ENCODE measurements at places on chromosomes 12 and 14. TPM values are rescaled to one million over a fixed set of nuclear protein-coding genes. Genes with fewer than 3 reads are reported as not detected.
A peak's percentile ranks its signal among the peaks of the same experiment; 100 is the strongest.

GRCh38 chr14:33010495-33010894 is 71.8 kb downstream of the NPAS3 start:
- no peak for DNase-seq

GRCh38 chr14:59229653-59230406 is 41.4 kb downstream of the DAAM1 start:
- DNase-seq = no peak

DNA sequence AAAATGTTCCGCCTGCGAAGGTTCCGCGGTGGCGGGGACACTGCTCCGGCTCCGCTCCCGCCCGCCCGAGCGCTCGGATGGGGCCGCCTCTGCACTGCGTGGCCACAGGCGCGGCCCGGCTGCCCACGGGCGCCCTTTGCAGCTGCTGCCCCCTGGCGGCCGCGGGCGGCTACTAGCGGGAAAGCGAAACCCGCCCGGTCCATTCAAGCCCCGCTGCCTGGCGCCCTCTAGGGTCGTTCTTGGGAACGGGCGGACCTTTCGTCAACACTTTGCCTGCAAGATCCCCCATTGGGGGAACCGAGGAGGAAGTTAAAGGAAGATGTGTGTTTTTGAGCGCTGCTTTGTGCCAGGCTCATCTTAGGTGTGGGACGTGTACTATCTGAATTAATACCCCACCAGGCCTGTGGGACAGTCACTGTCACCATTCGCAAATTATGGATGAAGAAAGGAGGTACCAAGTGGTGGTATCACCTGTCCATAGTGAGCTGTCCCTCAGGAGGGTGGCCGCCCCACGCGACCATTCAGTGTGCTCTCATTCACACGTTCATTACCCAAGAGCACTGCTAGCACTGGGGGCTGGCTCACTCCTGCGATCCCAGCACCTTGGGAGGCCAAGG is 19.4 kb downstream of the GPR132 start:
- DNase-seq = peak; percentile 58

GRCh38 chr14:27750114-27750513 is 1016.5 kb upstream of the FOXG1 start:
- no peak for DNase-seq

GRCh38 chr12:65188179-65188701 is 18.9 kb downstream of the LEMD3 start:
- no peak for DNase-seq

GRCh38 chr12:113939867-113940266 is 26.3 kb downstream of the RBM19 start:
- DNase-seq = no peak

DNA sequence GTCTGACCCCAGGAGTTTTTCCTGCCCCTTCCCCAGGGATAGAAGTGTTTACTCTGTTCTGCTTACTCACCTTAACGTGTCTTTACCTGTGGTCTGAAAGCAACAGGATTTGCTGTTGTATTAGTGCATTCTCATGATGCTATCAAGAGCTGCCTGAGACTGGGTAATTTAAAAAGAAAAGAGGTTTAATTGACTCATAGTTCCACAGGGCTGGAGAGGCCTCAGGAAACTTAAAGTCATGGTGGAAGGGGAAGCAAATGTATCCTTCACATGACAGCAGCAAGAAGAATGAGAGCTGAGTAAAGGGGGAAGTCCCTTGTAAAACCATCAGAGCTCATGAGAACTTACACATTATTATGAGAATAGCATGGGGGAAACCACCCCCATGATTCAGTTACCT is 240.4 kb downstream of the SNAPC1 start:
- no peak for DNase-seq

GRCh38 chr12:75892731-75893408 is 138.7 kb downstream of the PHLDA1 start:
- no peak for DNase-seq

DNA sequence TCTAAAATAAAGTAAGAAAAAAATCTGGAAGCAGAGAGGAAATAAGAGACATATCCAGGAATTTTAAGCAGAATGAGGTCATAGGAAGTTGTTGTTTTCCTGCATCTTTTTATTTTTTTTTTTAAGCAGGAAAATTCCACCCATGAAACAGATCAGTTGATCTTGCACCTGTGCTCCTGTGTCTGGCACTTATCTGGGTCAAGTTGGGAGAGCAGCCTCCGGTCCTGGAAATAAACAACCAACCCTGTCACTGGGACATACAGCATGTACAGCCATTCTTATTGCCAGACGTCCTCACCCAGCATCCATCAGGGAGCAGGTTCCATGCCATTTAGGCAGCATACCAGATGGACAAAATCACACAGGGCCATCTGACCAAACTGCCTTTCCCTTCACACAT is 266.0 kb upstream of the BTG1 start:
- DNase-seq = no peak

DNA sequence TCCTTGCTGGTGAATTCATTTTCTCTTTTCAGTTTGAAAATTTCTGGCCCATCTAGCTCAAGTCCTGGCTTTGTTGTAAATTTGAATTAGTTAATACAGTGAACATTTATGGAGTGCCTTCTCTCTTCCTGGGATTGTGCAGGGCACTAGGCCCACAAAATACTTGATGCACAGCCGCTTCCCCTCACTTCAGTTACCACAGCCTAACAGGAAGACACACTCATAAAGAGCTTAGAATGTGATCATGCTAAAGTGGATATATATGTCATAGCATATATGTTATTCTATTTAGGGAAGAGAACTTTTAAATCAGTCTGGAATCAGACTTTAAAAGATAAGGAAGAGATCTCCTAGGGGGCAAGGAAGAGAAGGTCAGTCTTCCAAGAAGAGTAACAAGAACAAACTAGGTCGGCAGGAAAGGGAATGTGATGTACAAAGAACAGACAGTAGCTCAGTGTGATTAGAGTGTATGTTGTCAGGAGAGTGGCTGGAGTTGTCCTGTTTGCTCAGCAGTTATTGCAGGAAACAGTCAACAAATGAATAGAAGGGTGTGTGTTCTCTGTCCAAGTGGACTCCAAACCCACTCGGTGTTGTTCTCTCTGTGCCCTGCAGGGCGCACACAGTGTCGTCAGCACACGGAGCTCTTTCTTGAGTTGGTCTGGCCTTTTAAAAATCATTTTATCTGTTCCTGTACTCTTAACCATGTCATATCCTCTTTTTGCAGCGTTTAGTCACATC is 74.4 kb downstream of the DAAM1 start:
- DNase-seq = no peak

DNA sequence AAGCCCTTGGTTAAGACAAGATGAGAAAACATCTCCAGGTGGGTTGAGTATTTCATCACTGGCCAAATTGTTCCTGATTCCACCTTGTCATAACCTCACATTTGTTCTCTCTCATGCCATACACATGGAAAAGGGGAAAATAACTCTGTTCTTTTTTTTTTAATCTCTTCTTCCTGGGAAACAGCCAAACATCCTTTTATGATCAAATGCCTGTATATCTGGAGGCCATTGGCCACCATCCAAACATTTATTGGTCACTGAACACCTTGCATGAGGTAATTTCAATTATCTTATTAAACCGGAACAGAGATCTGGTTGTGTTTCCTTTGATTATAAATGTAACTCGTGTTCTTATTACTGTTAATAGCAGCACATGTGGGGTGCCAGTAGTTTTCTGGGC is 469.6 kb downstream of the NPAS3 start:
- no peak for DNase-seq

DNA sequence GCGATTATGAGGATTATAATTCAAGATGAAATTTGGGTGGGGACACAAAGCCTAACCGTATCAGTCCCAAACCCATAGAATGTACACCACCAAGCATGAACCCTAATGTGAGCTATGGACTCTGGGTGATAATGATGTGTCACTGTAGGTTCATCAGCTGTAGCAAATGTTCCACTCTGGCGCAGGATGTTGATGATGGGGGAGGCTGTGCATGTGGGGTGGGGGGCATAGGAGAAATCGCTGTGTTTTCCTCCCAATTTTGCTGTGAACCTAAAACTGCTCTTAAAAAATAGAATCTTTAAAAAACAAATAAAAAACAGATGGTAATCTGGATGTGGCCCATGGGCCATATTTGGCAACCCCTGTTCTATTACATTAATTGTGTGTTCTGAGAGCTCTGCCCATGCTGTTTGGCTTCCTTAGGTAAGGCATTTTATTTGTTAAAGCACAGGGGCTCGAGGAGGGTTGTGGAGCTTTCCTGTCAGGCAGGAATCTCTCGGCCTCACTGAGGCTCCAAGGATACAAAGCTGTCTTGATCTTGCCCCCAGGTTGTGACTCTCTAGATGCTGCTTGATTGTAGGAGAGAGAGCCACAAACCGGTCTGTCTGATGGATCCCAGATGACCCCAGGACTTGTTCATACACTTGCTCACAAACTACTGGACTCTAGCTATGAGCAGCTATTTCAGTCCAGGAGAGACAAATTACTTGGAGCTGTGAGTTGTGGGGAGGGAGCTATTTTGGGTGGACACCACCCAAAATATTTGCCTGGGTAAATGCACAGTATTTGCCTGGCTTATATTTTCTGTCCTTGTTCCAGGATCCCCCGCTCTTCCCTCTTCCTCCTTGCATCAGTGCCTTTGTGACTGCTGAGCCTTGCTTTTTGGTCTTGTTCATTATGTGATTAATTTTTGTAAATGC is 340.2 kb downstream of the MED13L start:
- no peak for DNase-seq

GRCh38 chr14:25887251-25887878 is 710.5 kb downstream of the NOVA1 start:
- no peak for DNase-seq

DNA sequence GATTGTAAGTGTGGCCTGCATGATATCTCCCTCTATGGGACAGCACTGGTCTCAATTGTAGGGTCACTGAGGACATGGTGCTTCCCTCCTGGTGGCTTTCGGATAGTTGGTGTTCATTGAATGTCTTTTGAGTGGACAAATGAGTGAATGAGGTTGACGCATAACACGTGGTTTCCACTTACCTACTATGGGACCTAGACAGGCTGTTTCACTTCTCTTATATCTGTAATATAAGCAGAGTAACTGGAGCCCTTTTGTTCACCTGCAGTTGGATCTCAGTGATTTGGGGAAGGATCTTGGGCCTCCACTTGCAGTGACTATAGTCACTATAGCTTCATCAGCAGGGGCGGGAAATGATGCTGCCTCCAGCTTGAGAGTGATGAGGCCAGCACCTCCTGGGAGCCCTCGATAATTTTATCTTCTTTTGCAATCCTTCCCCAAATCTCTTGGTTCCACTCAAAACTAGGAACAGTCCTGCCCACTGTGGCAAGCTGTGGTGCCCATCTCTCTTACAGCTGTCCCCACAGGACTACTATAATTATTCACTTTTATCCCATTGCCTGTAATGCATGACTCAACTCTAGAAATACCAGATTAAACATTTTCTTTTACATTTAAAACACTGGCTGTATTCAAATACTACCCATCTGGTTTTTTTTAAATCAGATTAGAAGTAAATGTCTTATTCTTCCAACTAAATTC is 242.9 kb downstream of the CHST11 start:
- DNase-seq = no peak

- no peak for DNase-seq
These were observed 36.3 kb downstream of the DAD1 start for GRCh38 chr14:22552827-22553076.

- DNase-seq = no peak
These were observed 785 bp upstream of the FAM181A start for GRCh38 chr14:93926245-93926872.

DNA sequence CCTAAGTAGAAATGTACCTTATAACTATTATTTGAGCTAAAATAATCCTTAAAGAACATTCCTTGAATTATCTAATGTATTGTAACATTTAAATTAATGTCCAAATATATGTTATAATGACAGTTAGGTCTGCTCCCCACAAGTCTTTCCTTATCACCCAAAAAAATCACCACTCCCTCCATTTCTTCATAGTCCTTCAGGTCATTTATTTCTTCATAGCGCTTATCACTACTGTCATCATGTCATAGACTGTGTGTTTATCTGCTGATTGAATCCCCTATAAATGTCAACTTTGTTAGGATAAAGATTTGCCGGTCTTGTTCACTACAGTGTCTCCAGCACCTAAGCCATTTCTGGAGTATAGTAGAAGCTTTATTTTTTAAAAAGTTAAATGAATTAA is 12.0 kb downstream of the LUM start:
- no peak for DNase-seq

DNA sequence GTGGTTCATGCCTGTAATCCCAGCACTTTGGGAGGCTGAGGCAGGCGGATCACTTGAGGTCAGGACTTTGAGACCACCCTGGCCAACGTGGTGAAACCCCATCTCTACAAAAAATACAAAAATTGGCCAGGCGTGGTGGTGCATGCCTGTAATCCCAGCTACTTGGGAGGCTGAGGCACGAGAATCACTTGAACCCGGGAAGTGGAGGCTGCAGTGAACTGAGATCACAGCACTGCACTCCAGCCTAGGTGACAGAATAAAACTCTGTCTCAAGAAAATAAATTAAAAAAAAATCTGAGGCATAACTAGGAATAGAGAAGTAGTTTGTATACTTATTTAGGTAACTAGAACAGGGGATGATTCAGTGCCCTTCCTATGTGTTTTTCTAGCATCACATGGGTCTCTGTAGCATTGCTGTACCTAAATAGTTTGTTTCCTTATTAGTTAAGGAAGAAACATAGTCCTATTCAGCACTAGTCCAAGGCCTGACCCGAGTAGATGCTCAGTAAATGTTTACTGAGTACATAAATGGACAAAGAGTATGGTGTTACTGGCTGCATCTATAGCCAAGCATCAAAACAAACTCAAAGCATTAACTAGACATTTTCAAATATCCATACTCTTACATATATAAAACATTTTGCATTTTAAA is 21.7 kb downstream of the TAOK3 start:
- DNase-seq = no peak

- DNase-seq = no peak
These were observed 69.3 kb downstream of the ZFC3H1 start for GRCh38 chr12:71594214-71594948.

GRCh38 chr12:131454418-131455217 is 256.3 kb upstream of the SFSWAP start:
- no peak for DNase-seq

GRCh38 chr12:6963016-6963731 is 7.3 kb downstream of the PHB2 start:
- DNase-seq = no peak

DNA sequence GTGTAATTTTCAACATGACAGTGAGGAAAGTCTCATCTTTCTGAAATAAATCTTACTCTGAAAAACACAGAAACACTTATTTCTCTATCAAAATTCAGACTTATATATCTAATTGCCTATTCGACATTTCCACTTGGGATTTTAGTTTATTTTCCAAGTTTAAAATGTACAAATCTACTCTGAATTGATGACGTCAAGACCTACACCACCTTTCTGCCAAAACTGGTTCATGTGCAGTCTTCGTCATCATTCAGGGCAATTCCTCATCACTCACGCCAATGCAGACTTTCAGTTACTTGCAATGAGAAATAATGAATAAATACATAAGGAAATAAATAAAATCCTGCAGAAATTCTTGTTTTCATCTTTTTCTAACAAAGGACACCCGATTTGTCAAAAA is 843.8 kb downstream of the C12orf50 start:
- no peak for DNase-seq

GRCh38 chr14:77498120-77498979 is at the start of gene ISM2:
TSS of gene ISM2 (minus strand) at chr14:77498816. CDS start at chr14:77498793, 23 bp downstream.
- DNase-seq = no peak

GRCh38 chr12:131507094-131507493 is 203.8 kb upstream of the SFSWAP start:
- DNase-seq = no peak

- no peak for DNase-seq
These were observed 15.6 kb downstream of the BAG5 start for GRCh38 chr14:103546652-103547454.

The DIP2B gene
- 24.6 TPM for polyA plus RNA-seq

The TPCN1 gene
- polyA plus RNA-seq = 48.6 TPM

The SMARCC2 gene
- 151 TPM for polyA plus RNA-seq

The KCNH3 gene
- polyA plus RNA-seq = 3.9 TPM

The LRRK2 gene
- polyA plus RNA-seq = 32.6 TPM

The P2RX7 gene
- polyA plus RNA-seq = 1.1 TPM

Data from left renal cortex interstitium (tissue), 4 donors.